ENCODE measurements at places on chromosomes 7 and 10.

- no peak for DNase-seq
Measured at GRCh38 chr7:151539088-151539671, 19.5 kb upstream of the RHEB start.

DNA sequence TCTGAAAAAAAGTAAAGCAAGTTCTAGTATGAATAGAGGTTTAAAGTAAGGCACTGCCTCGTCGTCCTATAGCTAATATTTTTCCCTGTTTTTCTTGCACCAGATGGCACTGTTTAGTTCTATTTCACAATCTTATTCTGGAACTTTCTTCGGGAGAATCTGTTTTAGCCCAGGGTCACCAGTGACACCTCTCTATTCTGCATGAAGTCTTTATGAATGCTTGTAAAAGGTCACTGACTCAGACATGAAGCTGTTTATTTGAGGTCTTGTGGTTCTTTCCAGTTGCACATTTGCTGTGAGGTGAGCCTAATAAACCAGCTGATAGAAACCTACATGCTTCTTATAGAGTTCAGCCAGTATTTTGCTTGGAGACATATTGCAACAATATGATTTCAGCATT lies 444.3 kb downstream of the AUTS2 start:
- DNase-seq: no peak

GRCh38 chr7:18313965-18314364 lies 181.6 kb upstream of the HDAC9 start:
- no peak for DNase-seq

DNA sequence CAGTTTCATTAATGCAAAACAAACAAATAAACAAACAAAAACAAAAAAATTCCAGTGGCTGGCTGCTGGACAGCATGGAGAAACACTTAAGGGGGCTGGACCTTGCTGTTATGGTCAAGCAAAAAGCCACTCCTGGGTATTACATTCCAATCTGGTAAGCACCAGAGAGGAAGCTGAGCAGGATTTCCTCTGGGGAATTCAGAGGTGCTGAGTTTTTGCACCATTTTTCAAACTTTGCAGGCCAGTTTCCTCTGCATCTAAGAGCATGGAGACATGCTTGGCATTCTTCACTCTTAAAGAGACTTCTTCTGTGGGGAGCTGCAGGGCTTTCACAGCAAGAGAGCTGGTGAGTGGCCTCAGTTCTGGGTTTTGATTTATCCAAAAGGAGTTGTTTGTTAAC lies 84.5 kb downstream of the FZD1 start:
- DNase-seq: no peak

GRCh38 chr7:26476271-26476670 lies 184.6 kb downstream of the SNX10 start:
- DNase-seq: no peak

Measured in stimulated activated CD4-positive, alpha-beta T cell treated with anti-CD3 and anti-CD28 coated beads, Interleukin-12 subunit alpha, Interleukin-12 subunit beta, amount 100 ng/mL, for 48 hours (primary cell).